ENCODE measurements at places on chromosomes 2 and 18. TPM values are rescaled to one million over a fixed set of nuclear protein-coding genes. Genes with fewer than 3 reads are reported as not detected.

The EFR3B gene
- total RNA-seq = 7.2 TPM

The KATNAL2 gene
- total RNA-seq = 20.1 TPM

The KCNG2 gene
- total RNA-seq = 0.15 TPM

The SKOR2 gene
- 0.18 TPM for total RNA-seq

The SCN7A gene
- 0.11 TPM for total RNA-seq

The POTEE gene
- 1.2 TPM for total RNA-seq

The ARID5A gene
- 3.8 TPM for total RNA-seq

The GAL3ST2 gene
- 0.37 TPM for total RNA-seq

The EGR4 gene
- total RNA-seq = 1.2 TPM

The CYRIA gene
- 2.3 TPM for total RNA-seq

The C1QL2 gene
- total RNA-seq = 0.81 TPM

The SAG gene
- not detected for total RNA-seq

The PTPRN gene
- total RNA-seq = 6.3 TPM

The IGFBP5 gene
- 0.61 TPM for total RNA-seq

The EIF5B gene
- 56.5 TPM for total RNA-seq

The FBXO48 gene
- 1.3 TPM for total RNA-seq

The GAD1 gene
- total RNA-seq = 1.8 TPM

All from H9 (cell line).